ENCODE measurements at places on chromosomes 11 and 22.

GRCh38 chr11:87597725-87598124 lies 560.0 kb downstream of the TMEM135 start:
- no peak for DNase-seq

- DNase-seq, result no peak
Measured at GRCh38 chr11:2086239-2087040, 52.7 kb downstream of the IGF2 start.

GRCh38 chr22:40183029-40183581 lies 5.4 kb downstream of the TNRC6B start:
- no peak for DNase-seq

DNA sequence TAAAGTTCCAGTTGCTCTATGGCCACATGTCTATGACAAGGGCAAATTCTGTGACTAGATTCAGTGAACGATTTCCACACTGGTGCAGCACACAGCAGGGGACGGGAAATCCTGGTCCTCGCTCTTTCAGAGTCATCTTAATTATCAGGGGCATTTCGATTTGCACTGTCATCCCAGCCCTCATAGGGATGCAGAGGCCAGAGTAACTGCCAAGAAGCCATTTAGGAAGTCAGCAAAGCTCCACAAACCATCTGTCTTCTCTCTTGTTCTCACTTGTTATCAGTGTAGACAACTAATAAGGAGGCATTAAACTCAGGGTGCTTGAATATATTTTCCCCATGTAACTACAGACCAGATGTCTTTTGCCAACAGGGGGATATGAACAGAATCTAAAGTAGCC lies 151.7 kb downstream of the STK33 start:
- no peak for DNase-seq

DNA sequence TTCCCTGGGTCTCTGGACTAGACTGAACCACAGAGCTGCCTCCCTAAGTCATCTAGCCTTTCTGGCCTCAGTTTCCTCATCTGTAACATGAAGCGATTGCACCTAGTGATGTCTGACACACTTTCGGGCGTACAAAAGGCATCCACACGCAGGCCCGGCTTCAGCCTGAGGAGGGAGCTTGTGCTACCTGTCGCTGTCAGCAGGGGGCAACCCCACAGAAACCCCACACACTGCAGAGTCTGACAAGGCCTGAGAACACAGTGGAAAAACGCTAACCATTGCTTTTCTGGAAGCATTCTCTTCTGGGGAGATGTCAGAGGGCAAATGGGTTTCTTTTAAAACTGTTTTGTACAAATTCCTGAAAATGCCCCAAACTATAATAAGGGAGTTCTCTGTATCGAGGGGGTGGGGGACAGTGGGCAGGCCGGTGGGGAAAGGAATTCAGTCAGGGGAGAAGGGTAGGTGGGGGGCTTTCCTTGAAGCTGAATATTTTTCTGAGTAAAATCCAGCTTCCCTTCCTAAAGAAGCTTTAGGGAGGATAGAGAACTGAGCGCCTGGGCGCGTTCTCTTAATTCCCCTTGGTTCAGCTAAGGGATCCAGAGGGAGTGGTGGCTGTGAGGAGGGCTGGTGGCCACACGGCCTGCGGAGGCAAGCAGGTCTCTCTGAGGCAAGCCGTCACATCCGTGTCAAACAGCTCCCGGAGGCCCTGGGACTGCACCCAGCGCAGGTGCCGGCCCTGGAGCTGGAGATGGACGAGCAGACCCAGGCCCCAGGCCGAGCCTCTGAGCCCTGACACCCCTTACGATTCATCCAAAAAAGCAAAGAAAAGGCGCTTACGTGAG lies 533 bp downstream of the ELF5 start:
- no peak for DNase-seq

- DNase-seq, result no peak
Measured at GRCh38 chr11:117468888-117469287, 141.2 kb downstream of the CEP164 start.

GRCh38 chr22:49425356-49425755 lies 402.3 kb downstream of the BRD1 start:
- no peak for DNase-seq
